Stimulated activated CD4-positive, alpha-beta T cell treated with anti-CD3 and anti-CD28 coated beads, Interleukin-15, amount 100 ng/mL, for 1 hour (primary cell): ENCODE measurements at places on chromosomes 12 and 14.

DNA sequence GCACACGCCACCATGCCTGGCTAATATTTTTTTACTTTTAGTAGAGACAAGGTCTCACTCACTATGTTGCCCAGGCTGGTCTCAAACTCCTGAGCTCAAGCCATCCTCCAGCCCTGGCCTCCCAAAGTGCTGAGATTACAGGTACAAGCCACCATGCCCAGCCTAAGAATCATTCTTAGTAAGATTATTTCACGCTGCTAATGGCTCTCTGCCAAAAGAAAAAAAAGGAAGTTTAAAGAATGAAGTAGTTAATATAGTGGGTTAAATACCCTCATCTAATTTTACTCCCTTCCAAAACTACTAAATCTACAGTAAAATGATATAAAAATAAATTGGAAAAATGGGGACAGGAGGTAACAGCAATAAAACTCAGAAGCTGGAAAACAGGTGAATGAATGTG, 2.6 kb downstream of the ETFRF1 start:
- DNase-seq = no peak

DNA sequence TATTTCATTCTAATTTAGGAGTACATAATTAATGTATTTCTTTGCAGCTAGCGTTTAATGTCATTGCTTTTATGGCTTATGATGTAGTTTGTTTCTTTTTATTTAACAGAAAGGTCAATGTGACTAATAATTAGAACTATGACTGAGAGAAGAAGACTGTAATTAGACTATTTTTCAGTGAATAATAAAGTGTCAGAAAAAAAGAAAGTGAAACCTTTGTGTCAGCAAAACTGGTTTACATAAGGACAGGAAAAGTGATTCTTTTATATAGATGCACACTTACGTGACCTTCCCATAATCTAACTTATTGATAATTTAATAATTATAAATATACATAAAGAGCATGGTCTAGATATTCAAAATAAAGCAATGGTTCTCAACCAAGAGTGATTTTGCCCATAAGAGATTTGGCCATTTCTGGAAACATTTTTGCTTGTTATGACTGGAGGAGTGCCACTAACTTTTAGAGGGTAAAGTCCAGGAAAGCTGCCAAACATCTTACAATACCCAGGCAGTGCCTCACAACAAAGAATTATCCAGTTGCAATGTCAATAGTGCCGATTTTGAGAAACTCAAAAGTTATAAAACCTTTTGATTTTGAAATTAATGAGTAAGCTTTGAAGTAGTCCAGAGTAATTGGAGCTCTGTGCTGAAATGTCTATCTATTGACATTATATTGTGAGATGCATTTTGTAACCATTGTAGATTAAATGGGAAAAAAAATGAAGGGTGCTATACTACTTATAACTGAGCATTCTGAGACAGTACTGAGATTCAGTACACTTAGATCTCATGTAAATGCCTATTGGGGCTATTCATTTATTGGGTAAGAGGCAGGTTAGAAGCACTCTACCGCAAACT, 227.1 kb downstream of the C12orf50 start:
- DNase-seq = no peak

DNA sequence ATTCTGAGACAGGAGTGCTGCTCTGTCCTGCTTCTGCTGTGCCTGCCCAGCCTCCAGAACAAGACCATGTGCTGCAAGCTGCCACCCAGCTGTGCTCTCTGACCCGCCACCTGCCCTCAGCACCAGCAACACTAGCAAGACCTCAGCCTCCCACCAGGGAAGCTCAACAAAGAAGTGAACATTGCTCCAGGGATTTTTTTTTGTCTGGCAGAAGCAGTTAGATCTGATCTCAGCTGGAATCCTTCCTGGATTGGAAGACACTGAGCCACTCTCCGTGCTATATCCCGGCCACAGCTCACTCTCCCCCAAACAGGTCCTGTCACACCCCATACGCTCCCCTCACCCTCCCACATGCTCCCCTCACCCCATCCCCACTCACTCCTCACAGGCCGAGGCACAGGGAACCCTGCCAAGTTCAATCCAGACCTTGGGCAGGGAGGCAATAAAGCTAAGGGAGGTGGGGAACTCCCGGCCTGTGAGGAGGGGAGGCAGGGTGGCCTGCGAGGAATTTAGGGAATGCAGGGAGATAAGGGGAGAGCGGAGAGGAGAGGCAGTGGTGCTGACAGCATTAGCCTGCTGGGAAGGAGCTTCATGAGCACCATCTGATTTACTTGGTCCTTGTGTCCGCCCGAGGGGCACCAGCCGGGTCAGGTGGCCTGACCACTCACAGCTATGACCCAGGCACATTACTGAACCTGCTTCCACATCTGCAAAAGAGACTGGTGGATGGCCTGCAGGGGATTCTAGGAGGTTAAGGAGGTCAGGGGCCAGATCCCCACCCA, 29.7 kb downstream of the CCDC85C start:
- no peak for DNase-seq

DNA sequence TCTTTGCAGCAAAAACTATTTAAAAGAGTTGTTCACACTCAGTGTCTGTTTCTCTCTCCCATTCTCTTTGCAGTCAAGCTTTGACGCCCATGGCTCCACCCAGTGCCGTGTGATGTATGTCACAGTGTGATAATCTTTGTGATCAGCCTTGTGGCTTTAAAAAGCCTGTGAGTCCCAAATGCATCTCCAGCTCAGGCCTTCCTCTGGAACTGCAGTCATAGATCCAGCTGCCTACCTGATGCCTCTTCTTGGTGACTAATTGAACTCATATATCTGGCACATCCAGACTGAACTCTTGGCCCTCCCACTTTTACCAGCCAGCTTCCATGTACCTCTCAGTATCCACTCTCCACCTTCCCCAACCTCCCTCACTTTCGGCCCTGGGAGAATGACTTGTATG, 182.8 kb upstream of the ARHGAP5 start:
- no peak for DNase-seq

DNA sequence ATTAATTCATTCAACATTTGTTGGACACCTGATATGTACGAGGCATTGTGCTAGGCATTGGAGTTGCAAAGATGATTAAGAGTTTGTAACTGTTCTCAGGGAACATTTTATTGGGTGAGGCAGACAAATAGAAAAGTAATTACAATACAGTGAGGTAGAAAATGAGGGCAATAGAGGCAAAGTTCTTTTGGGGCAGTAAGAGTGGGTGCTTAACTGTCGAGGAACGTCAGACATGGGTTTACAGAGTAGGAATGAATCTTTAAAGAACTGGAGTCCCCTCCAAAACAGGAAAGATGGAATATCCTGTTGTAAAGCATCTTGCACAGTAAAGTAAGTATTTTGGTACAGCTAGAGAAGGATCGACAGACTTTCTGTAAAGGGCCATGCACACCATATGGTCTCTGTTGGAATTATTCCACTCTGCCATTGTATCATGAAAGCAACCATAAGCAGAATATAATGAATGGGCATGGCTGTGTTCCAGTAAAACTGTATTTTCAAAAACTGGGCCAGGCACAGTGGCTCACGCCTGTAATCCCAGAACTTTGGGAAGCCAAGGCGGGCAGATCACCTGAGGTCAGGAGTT, 9.1 kb downstream of the CREBL2 start:
- DNase-seq = no peak
